HuH-7 (cell line): ENCODE measurements at places on chromosomes 16 and 17.

- DNase-seq = no peak
Observed at GRCh38 chr17:65064452-65065019, 8.0 kb upstream of the GNA13 start.

DNA sequence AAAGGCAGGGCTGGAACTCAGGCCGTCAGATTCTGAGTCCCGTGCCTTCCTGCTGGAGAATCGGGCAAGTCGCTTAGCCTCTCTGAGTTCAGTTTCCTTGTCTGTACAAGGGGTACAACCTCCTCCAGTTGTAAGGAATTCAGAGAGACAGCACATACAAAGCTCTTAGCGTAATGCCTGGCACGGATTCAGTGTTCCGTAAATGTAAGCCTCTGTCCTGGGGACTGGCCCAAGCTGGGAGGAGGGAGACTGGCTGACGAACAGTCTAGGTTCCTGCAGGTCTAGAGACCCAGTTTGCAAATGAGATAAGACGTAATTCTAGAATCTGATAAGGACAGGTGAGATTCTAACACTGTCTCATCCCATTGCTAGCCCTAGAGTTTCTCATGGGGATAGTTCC, 9.9 kb downstream of the METTL22 start:
- no peak for DNase-seq

DNA sequence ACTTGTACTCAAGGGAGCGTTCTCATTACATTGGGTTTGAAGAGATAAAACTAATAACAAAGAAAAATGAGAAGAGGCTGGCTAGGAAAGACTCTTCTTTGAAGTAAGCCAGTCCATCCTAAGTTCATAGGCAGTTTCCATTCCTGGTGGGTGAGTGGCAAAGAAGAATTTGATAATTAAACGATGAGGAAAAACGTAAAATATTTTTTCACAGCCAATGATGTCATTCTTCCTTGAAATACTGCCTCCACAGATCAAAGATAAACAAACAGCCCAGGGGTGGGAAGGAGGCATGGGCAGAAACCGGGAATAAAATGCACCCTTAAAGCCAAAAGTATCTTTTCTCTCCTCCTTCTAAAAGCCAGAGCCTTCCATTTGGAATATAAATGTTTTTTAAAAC, 346.6 kb downstream of the PMP22 start:
- DNase-seq = no peak

DNA sequence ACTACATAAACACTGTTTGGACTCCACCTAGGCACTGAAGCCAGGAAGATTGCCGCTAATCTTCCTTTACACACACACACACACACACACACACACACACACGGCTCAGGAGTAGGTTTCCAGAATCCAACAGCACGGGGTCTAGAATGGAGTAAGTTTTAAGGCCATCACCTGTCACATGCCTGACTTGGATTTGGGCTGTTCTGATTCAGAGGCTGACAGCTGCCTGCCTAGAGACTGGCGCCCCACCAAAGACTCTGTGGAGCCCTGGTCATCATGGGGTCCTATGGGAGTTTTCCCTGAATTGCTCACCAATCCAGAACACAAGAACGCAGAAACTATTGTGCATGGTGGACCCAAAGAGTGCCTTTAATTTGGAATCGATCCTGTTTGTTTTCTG, 10.9 kb downstream of the CDRT4 start:
- no peak for DNase-seq

GRCh38 chr17:63295839-63296590, 150.1 kb downstream of the CYB561 start:
- DNase-seq = no peak

GRCh38 chr17:78602246-78602645, 25.1 kb upstream of the DNAH17 start:
- no peak for DNase-seq

DNA sequence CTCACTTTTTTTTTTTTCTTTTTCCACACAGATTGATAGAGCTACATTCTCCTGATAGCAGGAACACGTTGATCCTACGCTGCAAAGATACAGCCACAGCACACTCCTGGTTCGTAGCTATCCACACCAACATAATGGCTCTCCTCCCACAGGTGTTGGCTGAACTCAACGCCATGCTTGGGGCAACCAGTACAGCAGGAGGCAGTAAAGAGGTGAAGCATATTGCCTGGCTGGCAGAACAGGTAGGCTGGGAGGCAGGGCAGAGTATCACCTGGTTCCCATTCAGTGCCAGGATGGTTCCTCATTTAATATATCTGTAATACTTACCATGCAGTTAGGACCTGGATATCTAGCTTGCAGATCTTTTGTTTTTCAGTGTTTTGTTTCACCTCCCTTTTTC, 51.1 kb upstream of the VPS4A start:
- DNase-seq = no peak

DNA sequence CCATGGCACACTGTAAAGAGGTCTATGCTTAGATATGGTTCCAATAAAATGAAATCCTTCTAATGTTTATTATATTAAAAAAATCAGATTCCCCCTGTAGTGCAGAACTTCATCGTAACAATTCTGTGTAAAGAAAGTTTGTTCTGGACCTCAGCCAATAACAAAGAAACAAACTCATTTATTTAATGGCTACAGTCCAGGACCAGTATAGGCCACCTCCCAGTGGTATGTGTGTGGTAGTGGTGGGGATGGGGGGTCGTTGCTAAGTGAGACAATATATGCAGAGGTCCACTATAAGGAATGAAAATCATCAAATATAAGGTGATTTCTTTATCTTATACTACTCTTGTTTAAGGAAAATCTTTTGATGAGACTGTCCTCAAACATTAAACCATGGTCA, 136.4 kb downstream of the CDK5R1 start:
- no peak for DNase-seq

- peak; percentile 27 for DNase-seq
Observed at GRCh38 chr16:25109643-25110042, 1.9 kb upstream of the LCMT1 start.

- DNase-seq = no peak
Observed at GRCh38 chr17:82170412-82170961, 42.2 kb downstream of the CCDC57 start.

GRCh38 chr17:39737760-39738567, at the start of gene GRB7:
Gene GRB7, plus strand, starts transcription at chr17:39737938. Its CDS starts 4,364 bp downstream, at chr17:39742302.
- DNase-seq = no peak

DNA sequence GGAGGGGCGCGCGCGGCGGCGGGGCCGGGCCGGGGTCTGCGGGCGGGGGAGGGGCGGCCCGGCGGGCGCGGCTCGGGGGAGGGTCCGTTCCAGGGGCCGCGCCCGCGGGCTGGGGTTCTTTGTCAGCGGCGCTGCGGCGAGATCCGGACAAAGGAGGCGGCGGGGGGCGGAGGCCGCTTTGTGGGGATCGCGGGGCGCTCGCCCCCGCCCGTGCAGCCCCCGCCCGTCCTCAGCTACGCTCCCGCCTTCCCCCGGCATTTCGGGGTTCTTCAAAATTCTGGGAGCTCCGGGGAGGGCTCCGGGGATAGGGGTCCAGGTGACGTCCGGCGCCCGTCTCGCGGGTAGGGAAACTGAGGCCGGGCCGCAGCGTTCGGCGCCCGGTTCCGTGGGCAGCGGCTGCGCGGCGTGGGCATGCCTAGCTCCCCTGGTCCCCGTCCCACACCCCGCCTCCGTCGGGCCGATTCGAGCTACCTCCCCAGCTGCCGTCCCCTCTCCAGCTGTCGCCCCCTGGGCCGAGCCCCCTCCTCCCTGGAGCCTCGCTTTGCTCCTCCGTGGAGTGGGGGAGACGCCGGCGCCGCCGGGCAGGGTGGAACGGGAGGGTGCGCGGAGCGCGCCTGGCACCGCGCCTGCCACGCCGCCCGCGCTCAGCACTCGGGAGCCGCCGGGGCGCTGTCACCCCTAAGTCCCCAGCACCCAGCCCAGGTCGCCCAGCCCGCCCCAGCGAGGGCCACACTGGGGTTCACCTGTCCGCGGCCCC, 546 bp downstream of the SNN start:
- no peak for DNase-seq

GRCh38 chr16:3454093-3454492, 10.6 kb downstream of the NAA60 start:
- DNase-seq = no peak

DNA sequence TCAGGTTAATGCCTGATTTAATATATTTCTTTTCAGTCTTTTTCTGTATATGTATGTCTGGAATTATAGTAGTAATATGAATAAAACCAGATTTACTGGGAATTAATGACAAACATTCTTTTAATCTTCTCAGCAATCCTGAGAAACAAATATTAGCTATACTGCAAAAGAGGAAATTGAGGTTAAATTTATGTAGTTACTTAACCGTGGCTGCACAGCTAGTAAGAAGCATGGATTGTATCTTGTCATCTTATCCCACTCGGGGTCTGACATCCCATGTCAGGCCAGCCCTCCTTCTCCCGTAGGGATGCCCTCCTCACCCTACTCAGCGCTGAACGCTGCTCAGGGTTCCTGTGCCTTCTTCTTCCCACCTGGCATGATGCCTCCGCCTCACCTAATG, 143.0 kb downstream of the FTO start:
- DNase-seq = no peak

DNA sequence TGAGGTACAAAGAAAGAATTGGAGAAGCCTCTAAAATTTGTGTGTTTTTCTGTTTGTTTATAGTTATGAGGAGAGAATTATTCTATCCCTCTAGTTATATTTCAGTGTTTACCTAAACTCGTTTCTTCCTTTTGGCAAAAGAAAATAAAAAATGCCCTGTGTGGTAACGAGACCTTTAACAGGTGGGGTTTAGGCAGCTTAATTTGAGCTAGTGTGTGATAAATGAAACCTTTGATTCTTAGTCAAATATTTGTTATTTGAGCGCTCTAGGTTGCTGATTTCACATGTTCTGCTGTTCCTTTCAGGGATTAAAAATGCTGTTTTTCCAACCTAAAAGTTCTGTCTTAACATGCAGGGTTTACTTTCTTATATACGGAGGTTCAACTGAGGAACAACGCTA, 17.5 kb downstream of the ERCC4 start:
- no peak for DNase-seq

GRCh38 chr17:79083191-79083971, 8.8 kb downstream of the ENGASE start:
- no peak for DNase-seq

GRCh38 chr16:71205482-71206131, 24.9 kb downstream of the HYDIN start:
- no peak for DNase-seq

- no peak for DNase-seq
Observed at GRCh38 chr17:32356750-32357149, 6.8 kb downstream of the ZNF207 start.

DNA sequence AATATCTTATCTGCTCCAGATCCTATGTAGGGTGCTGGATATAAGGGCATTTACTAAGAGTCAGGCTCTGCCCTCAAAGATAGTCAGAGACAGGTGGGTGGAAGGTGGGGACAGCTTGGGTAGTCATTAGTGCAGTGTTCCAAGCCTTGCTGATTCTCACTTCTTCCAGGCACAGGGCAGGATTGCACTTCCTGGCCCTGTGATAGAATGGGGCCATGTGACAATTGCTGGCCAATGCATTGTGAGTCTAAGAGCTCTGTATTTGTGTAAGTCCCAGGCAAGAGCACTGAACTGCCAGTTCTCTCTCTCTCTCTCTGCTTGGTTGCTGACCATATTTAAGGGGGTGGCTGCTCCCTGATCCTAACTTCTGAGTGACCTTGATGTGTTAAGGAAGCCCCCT, 112.1 kb downstream of the C16orf78 start:
- no peak for DNase-seq

GRCh38 chr17:60637683-60638082, 37.7 kb downstream of the PPM1D start:
- DNase-seq = no peak

DNA sequence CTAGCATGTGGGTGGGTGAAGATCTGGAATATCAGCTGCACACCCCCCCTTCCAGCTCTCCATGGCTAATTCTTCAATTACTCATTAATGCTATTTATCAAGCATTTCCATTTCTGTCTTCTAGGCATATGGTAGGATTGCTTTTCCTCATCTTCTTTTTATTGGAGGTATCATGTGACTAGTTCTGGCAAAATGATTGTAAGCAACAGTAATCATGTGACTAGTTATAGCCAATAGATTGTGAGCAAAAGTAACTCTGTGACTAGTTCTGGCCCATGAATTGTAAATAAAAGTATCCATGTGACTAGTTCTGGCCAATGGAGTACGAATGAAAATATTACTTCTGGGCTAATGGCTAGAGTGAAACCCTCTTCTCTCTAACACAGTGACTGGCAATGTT, 107.0 kb upstream of the TMEM132E start:
- no peak for DNase-seq

DNA sequence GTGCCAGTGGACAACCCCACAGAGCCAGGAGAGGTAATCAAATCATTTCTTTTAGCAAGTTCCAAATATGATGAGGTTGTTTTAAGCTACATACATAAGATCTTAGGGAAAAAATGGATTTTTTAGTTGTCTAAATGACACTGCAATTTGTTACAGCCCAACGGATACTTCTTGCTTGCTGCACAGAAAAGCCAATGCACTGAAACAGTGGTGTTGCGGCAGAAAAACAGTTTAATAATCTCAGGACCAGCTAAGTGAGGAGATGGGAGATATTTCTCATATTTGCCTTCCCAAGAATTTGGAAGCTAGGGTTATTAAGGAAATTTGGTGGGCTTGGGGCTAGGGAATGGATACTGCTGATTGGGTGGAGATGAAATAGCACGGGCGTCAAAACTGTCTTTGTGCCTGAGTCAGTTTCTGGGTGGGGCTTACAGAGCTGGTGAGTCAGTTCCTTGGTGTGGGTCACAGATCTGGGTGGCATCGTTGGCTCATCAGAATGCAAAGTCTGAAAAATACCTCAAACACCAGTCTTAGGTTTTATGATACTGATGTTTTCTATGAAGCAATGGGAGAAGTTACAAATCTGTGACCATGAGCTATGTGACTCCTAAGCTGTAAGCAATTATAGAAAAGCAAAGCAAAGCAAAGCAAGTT, 255.4 kb downstream of the IRX3 start:
- DNase-seq = no peak

GRCh38 chr17:79927136-79927661, 88.0 kb upstream of the CBX4 start:
- DNase-seq = no peak

DNA sequence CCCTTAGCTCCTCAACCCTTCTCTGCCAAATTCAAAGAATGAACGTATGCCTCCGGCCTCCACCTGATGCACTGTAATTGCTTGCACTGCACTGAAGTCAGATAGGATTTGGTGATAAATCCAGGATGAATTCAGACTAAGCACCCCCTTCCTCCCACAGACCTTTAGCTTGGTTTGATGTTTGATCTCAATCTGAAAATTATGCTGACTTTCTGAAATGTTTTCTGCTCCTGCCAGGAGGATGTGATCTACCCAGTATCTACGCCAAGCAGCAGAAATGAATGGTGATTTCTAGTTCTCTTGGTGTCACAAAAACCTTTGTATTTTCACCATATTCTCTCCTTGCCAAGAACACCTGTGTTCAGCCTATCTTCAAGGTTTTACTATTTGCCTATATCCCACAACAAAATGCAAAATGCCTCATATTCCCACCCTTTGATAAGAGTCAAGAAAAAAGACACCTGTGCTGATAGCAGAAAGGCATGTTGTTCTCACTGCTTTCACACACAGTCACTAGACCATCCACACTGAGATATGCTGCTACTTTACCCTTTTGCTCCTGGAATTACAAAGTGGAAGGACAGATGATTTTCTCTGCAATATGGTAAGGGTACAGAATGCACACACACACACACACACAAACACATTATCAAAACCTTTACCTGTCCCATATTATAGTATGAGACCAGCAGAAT, 14.7 kb downstream of the RFFL start:
- no peak for DNase-seq
